ENCODE measurements at places on chromosomes 5 and 9. TPM values are rescaled to one million over a fixed set of nuclear protein-coding genes. Genes with fewer than 3 reads are reported as not detected.

THBS4 gene
- total RNA-seq: 0.85 TPM

PHF24 gene
- total RNA-seq: not detected

MEIKIN gene
- not detected for total RNA-seq

NSG2 gene
- not detected for total RNA-seq

FOXD4 gene
- 0.71 TPM for total RNA-seq

MATR3 gene
- 168 TPM for total RNA-seq

GRCh38 chr5:155027993-155028629 lies 14.6 kb downstream of the KIF4B start:
- no peaks in the 10 kb centered on the region for H3K4me1 ChIP-seq
- no peak for DNase-seq
- H3K36me3 ChIP-seq: no peaks in the 10 kb centered on the region

DNA sequence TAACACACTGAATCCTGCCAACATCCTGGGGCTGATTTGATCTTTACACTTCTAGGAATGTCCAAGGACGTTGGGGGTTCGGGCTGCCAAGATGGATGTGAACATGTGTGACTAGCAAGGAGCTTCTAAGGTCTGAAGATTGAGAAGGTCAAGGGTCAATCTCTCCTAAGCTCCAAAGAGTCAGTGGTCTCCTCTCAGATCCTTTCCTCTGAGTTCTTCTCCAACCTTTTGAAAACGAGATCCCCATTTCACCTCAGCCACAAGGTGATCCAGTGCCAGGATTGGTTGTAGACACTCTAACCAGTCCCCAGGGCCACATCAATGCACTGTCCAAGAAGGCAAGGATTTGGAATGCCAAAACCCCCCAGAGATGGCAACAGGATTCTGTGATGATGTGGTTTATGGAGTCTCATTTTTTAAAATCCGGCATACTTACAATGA lies 266.8 kb downstream of the NDUFS4 start:
- no peak overlapping the region for H3K27ac ChIP-seq
- no peak overlapping the region for H3K4me3 ChIP-seq
- no peaks in the 10 kb centered on the region for H3K27me3 ChIP-seq
- H3K4me1 ChIP-seq: no peaks in the 10 kb centered on the region
- no peak for DNase-seq
- H3K36me3 ChIP-seq: no peaks in the 10 kb centered on the region

DNA sequence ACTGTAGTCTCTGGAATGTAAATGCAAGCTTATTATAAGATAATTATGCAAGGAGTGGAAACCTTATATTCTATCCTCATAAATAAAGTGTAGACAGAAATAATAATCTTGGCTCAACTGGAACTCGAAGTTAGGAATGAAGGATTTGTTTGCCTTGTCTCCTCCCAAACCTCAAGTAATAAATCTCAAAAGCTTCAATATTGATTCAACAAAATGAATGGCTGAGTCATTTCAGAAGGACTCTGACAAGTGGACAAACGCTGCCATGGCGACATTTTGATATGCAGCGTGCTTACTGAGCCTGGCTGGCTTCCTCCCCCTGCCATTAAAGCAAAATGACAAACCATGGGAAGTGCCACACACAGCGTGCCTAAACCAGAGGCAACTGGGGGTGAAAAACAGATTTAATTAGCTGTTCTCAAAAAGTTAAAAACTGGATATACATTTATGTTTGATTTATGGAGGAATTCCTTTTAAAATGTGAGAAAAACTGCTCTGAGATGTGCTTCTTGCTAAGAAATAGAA lies 10.5 kb upstream of the ADGRV1 start:
- H3K4me1 ChIP-seq: no peaks in the 10 kb centered on the region
- no peak overlapping the region for H3K4me3 ChIP-seq
- H3K27ac ChIP-seq: no peak overlapping the region

DNA sequence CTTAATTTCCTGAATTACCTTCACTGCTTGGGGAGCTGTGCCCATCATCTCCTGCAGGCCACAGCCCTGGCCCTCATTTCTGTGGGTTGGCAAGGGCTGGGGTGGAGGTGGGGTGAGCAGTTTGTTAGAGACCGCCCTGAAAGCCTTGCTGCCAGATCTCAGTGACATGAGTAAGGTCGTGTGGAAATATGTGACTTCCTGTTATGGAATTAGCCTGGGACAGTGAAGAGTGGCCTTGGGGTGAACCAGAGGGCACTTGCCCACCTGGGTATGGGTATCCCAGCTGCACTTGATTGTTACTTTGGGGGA lies 2.5 kb upstream of the HNRNPAB start:
- peaks cover 19% of the 10 kb centered on the region for H3K36me3 ChIP-seq
- no peak overlapping the region for H3K27ac ChIP-seq
- H3K4me1 ChIP-seq: peaks cover 20% of the 10 kb centered on the region
- DNase-seq: no peak
- peaks cover 2% of the 10 kb centered on the region for H3K27me3 ChIP-seq

DNA sequence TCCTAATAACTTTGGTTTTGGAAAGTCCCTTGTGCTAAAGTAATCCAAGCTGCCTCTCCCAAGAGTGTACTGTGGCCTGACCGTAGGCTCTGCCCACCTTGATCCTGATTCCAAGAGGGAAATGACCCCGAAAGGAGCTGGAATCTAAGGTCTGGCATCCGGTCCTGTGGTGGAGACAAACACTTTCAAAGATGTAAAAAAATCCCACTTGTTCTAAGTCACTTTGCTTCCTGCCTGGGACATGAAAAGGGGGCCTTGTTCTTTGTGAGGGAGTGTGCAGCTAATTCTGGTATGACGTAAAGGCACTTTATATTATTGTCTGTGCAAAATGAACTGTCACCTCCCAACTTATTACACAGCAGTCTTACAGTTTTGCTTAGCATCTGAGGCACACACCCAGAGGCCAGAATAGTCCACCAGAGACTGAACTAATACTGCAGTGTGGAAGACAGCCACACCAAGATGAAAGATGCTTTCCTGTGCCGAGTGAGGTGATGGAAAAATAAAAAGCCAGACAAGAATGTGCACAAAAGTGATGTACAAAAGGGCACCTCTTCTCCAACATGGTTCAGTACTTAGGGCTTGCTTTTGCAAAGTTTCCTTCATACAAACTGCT lies 128.7 kb downstream of the SLC12A2 start:
- DNase-seq: no peak
- no peak overlapping the region for H3K4me3 ChIP-seq
- H3K27ac ChIP-seq: no peak overlapping the region
- no peaks in the 10 kb centered on the region for H3K4me1 ChIP-seq

DNA sequence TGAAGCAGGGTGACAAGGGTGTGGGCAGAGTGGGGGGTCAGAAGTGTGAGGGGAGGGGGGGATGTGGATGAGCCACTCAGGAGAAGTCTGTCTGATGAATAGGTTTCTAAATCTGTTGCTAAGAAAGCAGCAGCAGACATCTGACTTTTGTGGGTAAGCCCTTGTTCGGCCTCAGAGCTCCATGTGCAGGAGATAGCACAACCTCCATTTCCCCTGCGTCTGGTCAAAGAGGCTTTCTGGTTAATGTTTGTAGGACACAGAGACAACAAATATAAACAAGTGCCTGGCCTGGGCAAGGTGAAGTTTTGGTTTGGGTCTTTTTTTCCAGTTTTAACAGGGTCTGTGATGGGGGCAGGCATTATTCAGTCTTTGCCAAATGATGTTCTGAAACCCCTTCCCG lies 57.0 kb upstream of the GNE start:
- peaks cover 4% of the 10 kb centered on the region for H3K27me3 ChIP-seq
- H3K4me1 ChIP-seq: no peaks in the 10 kb centered on the region
- no peak overlapping the region for H3K27ac ChIP-seq
- no peaks in the 10 kb centered on the region for H3K36me3 ChIP-seq

GRCh38 chr9:109923806-109924205 lies 143.8 kb downstream of the PALM2AKAP2 start:
- no peak for DNase-seq
- no peak overlapping the region for H3K4me3 ChIP-seq
- H3K36me3 ChIP-seq: no peaks in the 10 kb centered on the region
- H3K4me1 ChIP-seq: peaks cover 37% of the 10 kb centered on the region

- no peaks in the 10 kb centered on the region for H3K27me3 ChIP-seq
- peaks cover 3% of the 10 kb centered on the region for H3K36me3 ChIP-seq
- H3K27ac ChIP-seq: no peak overlapping the region
- H3K4me1 ChIP-seq: peaks cover 28% of the 10 kb centered on the region
Observed at GRCh38 chr5:40577718-40578117, 102.0 kb upstream of the PTGER4 start.

DNA sequence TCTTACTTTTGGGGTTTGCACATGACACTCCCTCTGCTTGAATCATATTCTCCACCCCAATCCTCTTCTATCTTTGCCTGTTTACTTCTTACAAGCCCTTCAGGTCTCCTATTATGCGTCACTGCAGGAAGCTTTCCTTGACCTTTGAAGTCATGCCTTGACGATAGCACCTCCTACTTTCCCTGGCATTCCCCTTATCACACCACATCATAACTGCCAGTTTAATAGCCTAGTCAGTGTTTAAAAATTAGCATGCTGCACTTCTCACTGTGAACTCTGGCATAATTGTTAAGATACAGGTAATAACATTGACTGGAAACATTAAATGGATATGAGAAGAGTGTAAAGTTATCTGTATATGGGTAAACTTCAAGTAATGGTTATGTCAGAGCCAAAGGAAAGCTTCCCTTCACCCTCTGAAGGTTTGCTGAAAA lies 37.1 kb upstream of the CEP120 start:
- H3K4me1 ChIP-seq: peaks cover 6% of the 10 kb centered on the region
- DNase-seq: no peak
- H3K27me3 ChIP-seq: no peaks in the 10 kb centered on the region
- H3K36me3 ChIP-seq: no peaks in the 10 kb centered on the region

GRCh38 chr5:122701640-122702523 lies 73.0 kb upstream of the SNX2 start:
- H3K27ac ChIP-seq: no peak overlapping the region
- no peaks in the 10 kb centered on the region for H3K36me3 ChIP-seq
- no peak overlapping the region for H3K4me3 ChIP-seq
- no peaks in the 10 kb centered on the region for H3K4me1 ChIP-seq

GRCh38 chr9:14379280-14379679 lies 65.3 kb upstream of the NFIB start:
- no peaks in the 10 kb centered on the region for H3K27me3 ChIP-seq
- DNase-seq: no peak
- no peak overlapping the region for H3K27ac ChIP-seq
- H3K4me1 ChIP-seq: no peaks in the 10 kb centered on the region
- no peak overlapping the region for H3K4me3 ChIP-seq

DNA sequence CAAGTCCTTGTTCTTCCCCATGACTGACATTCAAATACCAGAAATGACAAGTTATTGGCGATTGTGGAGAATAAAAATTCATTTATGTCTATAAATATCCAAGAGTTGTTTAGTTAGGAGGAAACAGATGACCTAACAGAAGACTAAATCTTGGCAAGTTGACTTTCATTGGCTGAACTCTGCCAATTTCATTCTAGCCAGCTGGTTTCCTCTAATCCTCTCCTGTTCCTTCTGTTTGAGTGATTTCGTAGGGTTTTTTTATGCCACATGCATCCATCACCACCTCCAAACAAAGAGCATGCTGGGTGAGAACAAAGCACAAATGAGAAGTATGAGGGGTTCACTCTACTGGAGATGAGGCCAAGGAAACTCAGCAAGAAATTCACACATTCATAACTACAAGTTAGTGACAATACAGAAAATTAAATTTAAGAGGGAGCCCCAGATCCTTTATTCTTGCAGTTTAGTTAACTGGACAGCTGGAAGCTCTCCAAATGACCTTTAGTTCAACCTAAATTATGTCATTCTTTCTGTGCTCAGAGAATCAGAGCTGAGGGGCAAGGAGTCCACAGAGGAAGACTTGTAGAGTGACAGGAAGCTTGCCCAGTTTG lies 932.0 kb downstream of the TLE4 start:
- H3K4me1 ChIP-seq: no peaks in the 10 kb centered on the region
- no peak for DNase-seq
- H3K4me3 ChIP-seq: no peak overlapping the region
- no peaks in the 10 kb centered on the region for H3K27me3 ChIP-seq
- H3K36me3 ChIP-seq: no peaks in the 10 kb centered on the region
- no peak overlapping the region for H3K27ac ChIP-seq

DNA sequence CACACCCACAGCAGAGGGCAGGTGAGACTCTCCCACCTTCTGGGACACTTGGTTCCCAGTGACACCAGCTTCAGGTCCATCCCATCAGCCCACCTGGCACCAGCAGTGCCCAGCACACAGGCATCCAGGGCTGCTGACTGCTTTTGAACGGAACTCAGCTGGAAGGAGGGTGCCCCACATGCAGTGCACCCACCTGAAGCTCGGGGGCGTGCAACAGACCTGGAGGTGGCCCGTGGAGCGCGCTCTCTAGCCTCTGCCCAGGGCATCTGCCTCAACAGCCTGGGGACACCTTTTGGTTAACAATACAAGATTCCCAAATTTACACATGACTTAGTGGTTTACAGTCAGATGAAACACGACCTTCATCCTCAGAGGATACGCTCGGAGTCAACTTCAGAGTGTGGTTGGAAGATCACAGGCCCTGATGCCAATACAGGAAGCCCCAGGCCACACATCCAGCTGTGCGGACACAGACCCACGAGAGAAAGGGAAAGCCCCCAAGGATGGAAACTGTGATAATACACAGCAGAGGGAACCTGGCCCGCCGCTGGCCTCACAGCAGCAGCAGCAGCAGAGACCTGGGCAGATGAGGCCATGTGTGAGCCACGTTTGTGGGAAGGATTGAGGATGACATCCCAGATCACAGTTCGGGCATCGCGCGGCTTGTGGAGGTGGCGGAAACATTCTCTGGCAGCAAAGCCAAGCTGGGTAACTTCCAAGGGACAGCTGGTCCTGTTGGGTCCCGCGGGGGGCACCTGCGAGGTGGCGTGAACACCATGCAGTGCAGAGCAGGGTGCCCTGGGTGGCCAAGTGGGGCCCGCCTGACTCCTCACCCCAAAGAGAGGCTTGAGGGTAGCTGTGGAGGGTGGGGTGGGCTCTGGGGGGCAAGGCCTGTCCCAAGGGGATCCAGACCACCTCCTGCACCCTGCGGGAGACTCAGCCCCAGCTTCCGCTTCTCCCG lies 64.0 kb downstream of the SECISBP2 start:
- H3K27me3 ChIP-seq: no peaks in the 10 kb centered on the region
- peaks cover 82% of the 10 kb centered on the region for H3K36me3 ChIP-seq
- H3K27ac ChIP-seq: peak overlapping the region; percentile 64
- no peak overlapping the region for H3K4me3 ChIP-seq
- peaks cover 70% of the 10 kb centered on the region for H3K4me1 ChIP-seq

DNA sequence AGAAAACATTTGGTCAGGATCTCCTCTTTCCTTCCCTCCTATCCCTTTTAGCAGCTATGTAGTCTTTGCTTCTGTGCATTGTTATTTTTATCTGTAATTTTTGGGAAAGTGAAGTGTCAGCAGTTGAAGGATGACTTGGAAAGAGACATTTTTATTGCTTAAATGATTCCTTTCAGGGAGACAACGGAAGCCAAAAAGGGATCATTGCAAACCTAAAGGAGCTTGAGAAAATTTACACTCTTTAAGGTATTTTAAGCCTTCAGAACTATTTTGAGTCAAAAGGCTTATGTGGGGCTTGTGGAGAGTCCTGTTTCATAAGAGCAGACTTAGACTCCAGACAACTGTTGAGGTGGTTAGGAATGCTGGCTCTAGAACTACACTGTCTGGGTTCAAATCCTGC lies 281.6 kb downstream of the KIF4B start:
- no peak overlapping the region for H3K4me3 ChIP-seq
- H3K27me3 ChIP-seq: no peaks in the 10 kb centered on the region
- no peaks in the 10 kb centered on the region for H3K36me3 ChIP-seq
- no peaks in the 10 kb centered on the region for H3K4me1 ChIP-seq

Measured in activated CD4-positive, alpha-beta T cell treated with anti-CD3 and anti-CD28 coated beads, Interleukin-2, amount 10 ng/mL, durations not matched to agents 7 days and 5 days (primary cell).